ENCODE measurements at places on chromosomes 16 and 17.

DNA sequence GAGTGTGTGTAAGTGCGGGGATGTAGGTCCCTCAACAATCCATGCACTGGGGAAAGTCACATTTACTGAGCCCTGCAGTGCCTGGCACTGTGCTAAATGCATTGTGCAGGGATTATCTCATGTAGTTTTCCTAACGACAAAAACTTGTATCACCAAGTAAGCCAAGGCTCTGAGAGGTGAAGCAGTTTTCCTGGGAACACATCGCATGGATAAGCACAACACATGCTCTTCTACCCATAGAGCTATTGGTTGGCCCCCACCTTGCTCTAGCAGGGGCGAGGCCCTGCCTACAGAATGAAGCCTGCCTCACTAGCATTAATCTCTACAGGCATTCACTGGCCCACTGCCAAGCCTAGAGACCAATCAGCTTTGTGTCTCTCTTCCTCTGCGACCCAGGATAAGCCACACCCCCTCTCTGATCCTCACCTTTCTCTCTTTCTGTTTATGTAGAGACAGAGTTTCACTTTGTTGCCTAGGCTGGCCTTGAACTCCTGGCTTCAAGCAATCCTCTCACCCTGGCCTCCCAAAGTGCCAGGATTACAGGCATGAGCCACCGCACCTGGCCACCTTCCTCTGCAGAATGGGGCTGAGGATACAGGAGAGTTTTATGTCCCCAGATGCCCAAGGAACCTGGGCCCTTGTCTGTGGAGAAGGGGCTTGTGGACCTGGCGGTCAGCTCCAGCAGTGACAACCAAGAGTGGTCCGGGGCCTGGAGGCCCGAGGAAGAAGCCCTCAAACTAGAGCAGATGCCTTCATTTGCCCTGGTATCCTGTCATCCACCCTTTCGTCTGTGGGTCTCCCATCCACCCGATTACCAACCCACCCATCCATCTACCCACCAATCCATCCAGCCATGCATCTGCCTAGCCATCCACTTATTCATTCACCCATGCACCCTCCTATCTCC, 12.8 kb downstream of the CDH16 start:
- no peak for DNase-seq

DNA sequence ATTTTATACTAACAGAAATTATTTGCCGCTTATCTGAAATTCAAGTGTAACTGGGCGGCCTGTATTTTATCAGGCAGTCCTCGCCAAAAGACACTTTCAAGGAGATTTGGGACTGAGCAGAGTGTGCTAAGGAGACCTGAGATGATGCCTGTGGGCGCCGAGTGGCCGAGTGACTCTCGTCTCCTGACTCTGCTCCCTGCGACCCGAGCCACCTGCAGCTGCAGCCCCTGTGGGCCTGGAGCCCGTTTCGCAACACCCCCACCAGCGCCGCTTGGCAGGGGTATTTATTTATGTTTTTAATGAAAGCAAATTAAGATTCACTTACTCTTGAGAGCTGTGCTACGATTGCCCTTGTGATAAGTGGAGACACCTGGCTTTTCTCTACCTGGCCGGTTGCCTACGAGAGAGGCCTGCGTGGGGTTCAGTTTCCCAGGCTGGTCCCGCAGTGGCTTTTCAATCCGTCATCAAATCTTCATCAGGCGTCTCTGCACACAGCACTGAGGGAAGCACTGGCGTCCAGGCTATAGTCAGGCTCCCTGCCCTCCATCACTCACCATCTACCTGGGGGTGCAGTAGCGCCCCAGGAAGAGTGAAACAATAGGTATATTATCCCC, 124.0 kb downstream of the SEC14L1 start:
- no peak for DNase-seq

DNA sequence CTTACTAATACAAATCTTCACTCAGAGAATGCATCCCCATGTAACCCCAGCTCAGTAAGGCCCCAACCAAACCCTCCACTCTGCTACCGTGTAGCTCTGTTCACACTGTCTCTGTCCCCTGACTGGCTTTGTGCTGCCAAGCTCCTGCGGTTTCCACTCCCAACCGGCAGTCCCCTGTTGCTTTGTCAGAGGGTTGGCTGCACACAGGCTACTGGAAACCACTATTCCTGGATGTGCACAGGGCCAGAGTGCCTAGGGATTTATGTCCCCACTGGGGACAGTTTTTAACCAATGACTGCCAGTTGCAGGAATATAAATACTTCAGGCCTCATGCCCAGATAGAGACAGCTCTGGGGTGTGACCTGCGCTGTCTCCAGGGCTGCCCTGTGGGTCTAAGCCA, 157.1 kb upstream of the C16orf82 start:
- no peak for DNase-seq

GRCh38 chr17:81615401-81615930, 21.4 kb downstream of the NPLOC4 start:
- DNase-seq = no peak

- no peak for DNase-seq
Observed at GRCh38 chr16:21685034-21685455, 21.3 kb downstream of the OTOA start.

DNA sequence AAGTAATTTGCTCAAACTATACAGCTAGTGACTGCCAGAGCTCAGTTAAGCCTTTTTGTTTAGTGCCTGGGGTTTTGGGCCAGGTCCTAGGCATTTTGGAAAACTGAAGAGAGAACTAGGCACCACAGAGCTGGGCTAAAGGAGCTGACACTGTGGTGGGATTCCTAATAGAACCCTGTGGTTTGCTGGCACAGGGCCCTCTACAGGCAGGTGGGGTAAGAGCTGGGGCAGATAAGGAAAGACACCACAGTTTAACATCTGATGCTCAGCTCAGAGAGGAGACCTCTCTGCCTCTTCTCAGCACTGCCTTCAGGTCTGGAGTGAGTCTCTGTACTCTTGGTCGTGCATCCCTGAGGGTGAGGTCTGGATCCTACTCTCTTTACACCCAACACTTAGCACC, 121.2 kb downstream of the SNX11 start:
- no peak for DNase-seq

DNA sequence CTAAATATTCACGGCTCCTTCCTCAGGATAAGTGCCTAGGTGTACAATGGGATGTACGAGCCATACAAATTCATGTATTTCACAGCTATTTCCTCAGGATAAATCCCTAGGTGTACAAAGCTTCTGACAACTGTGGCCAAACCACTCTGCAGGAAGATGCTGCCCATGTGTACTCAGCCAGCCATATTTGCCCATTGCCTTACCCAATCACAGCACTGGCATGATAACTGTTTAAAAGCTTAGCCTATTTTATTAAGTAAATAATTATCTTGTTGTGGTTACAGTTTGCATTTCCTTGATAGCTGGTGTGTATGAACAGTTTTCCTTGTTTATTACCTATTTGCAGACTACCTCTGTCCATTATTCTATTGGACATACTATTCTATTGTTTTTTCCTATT, 35.1 kb downstream of the CACNG1 start:
- DNase-seq = no peak

GRCh38 chr17:40490289-40490853, 11.1 kb downstream of the TNS4 start:
- no peak for DNase-seq

- no peak for DNase-seq
Observed at GRCh38 chr17:64546716-64547115, 39.9 kb downstream of the CEP95 start.

DNA sequence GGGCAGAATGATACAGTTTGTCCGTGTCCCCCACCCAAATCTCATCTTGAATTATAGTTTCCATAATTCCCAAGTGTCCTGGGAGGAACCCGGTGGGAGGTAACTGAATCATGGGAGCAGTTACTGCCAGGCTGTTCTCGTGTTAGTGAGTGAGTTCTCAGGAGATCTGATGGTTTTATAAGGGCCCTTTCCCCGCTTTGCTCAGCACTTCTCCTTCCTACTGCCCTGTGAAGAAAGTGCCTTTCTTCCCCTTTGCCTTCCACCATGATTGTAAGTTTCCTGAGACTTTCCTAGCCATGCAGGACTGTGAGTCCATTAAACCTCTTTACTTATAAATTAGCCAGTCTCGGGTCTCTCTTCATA, 28.9 kb upstream of the SEC14L1 start:
- no peak for DNase-seq

DNA sequence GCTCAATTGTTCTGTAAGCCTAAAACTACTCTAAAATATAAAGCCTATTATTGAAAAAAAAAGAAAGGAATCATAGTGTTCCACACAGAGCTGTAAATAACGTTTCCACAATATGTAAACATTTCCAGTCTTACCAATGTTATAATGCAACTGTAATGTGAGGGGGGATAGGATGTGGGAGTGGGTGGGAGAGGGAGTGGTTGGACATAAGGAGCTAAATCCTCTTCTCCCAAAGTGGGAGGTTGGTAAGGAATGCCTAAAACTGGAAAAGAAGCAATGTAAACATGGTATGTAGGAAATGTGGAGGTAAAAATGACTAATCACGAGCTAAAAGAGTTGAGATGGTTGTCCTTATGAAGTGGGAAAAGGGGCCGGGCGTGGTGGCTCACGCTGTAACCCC, 17.6 kb upstream of the SBK1 start:
- DNase-seq = no peak

DNA sequence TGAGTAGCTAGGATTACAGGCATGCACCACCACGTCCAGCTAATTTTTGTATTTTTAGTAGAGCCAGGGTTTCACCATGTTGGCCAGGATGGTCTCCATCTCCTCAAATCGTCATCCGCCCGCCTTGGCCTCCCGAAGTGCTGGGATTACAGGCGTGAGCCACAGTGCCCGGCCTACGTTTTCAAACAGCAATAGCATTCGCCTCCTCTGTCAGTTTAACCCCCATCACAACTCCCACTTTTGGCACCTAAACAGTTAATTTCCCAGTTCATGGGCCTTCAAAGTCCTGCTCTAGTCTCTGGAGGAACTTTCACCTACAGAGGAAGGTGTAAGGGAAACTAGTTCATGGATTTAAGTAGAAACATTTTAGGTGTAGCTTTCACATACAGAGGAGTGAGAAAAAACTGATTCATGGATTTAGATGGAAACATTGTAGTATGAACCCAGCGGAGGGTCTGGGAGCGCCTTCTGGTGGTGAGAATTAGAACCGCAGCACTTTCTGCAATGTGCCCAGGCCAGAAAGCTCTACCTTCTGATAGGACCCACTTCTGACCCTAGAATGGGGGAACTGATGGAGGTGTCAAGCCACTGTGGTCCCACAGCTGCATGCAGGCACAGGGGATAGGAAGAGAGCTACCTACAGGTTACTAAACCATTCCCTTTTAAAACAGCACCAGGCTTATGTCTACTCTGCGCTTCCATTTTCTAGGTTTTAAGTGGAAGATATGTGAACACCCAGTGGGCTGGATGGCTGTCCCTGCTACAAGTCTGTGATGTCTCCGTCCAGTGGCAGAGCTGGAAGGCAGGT, 12.0 kb upstream of the MEOX1 start:
- no peak for DNase-seq

DNA sequence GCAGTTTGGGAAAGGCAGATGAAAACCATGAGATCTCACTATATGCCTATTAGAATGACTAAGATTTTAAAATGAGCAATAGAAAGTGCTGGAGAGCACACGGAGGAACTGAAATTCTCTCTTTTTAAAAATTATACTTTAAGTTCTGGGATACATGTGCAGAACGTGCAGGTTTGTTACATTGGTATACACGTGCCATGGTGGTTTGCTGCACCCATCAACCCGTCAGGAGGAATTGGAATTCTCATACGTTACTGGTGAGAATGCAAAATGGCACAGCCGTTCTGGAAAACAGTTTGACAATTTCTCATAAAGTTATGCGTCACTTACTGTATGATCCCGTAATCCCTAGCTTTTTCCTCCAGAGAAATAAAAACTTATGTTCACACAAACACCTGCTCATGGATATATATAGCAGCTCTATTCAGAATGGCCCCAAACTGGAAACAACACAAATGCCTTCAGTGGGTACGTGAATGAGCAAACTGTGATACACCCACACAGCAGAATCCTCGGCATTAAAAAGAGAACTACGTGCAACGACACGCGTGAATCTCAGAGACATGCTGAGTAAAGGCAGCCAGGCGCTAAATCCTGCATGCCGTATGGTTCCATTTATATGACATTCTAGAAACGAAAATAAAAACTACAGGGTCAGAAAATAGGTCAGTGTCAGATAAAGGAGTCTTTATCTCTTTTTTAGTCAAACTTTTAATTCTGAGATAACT, 11.8 kb downstream of the PIK3R6 start:
- peak; percentile 97 for DNase-seq

- DNase-seq = no peak
Observed at GRCh38 chr16:17358846-17359245, 111.9 kb downstream of the XYLT1 start.

DNA sequence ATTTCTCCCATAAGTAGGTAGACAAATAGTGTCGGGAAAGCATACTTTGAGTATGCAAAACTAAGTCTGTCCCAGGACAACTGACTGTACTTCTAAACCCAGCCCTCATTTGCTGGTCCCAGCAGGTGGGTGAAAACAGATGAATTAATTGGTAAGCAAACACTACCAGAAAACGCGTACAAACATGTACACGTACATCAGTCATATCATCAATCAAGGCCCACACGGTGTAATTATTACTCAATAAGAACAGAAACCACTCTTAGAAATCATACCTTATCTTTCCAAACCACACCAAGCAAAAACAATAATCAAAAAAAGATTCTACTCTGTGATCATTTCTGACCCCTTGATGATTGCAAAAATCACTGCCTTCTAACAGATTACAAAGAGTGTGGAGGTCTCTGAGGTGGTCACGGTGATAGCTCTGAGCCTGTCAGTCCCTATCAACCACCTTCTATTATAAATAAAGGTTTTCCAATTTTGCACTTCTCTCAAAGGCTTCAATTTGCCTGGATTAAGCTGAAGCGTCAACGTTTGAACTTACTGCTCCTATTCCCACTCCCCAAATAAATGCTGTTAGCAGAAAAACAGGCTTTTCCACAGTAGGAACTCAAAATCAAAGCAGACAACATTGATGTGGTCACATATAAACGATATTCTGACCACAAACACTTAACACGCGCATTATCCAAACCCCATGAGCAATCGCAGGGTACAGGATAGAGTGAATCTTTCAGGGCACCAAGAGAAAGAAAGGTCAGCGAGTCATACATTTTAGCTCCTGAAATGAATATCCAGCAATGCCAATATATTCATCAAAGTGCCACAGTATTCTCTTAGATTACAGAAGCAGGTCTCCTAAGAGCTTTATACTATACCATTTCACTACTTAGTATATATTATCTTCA, 211.9 kb downstream of the STX8 start:
- DNase-seq = no peak

- no peak for DNase-seq
Observed at GRCh38 chr17:21247552-21248258, 5.5 kb downstream of the NATD1 start.

DNA sequence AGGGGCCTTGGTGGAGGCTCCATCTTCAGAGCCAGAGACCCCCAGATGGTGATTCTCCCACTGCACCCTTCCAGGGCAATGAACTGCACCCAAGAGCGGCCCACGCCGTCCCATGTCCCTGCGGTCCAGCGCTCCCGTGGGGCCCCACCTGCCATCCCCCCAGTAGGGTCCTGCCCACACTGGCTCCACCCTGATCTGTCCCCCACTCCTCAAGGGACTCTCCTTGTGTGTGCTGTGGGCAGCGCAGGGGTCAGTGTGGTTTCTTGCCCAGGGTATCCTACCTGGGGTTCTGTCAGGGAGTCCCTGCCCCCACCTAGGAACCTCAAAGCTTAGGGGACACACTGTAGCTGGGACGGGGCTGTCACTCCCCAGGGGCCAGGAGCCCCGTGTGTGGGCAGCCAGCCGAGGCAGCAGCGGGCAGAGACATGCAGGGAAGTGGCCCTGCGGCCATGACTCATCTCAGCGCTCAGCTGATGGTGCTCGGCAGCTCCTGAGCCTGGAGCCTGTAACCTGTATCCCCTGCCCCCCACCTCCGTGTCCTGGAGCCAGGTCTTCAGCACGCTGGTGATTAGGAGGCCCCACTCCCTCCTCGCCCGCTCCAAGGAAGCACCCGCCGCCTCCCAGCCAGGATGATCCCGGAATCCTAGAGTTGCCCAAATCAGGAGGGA, 35.7 kb upstream of the SSTR5 start:
- no peak for DNase-seq
